ENCODE measurements at places on chromosomes 7 and 10.

GRCh38 chr10:124090601-124091209 lies 2.7 kb downstream of the CHST15 start:
- no peak for DNase-seq

- no peak for DNase-seq
These were observed 10.8 kb downstream of the PRKCQ start for GRCh38 chr10:6569259-6569658.

DNA sequence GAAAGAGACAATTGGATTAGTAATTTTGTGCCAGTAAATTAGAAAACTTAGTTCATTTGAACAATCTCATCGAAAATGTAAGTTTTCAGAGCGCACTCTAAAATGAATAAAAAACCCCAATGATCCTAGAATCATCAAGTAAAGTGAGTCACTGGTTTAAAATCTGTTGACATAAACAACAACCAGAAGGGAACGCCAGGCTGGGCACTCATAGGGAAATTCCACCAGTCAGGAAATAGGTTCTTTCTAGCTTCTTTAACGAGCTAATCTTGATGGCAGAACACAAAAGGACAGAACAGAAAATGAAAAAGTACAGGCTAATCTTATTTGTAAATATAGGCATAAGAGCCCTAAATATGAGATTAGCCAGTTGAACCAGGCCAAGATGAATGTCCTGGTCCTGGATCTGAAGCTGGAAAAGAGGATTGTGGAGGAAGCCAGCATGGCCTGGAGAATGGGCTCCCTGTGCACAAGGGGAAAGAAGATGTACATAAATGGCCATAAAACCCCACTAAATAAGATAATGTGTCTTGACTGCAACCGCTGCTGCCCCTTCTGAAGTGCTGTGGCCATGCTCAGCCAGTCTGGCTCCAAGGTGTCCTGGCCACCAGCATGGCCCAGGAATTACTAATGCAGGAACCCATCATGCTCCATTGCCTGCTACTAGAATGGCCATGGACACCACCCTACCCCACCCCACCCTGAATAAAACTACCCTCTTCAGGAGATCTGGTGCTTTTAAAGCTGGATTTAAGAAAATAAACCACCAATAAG lies 114.0 kb downstream of the WDFY4 start:
- no peak for DNase-seq

GRCh38 chr7:105376908-105377533 lies 11.7 kb downstream of the SRPK2 start:
- no peak for DNase-seq

DNA sequence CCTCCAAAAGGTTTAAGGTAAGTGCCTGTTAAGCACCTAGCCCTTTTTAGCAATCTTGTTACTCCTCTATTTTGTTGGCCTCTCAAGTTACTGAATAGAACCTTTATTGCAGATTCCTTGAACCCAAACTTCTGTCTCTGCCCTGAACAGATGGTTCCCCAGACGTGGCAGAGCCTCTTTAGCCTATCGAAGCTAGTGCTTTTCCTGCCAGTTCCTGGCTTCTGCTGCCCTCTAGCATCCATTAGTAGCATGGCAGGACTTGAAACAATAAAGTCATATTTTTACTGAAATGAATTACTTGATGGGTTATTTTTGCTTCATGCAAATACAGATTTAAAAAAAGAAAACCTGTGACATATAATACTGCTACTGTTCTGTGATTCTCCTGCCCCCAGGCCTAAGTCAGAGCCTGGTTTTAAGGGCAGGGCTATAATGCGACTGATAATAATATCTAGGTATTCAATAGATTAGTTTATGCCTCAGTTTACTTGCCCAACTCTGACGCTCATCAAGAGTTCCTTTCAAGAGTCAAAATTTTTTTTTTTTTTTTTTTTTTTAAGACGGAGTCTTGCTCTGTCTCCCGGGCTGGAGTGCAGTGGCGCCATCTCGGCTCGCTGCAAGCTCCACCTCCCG lies 84.3 kb upstream of the PHF14 start:
- no peak for DNase-seq

GRCh38 chr7:110130669-110131068 lies 960.3 kb upstream of the LRRN3 start:
- no peak for DNase-seq

- DNase-seq: no peak
These were observed 72.9 kb upstream of the NEBL start for GRCh38 chr10:20970044-20970443.

- no peak for DNase-seq
These were observed 34.0 kb upstream of the DKK1 start for GRCh38 chr10:52280051-52280450.

- DNase-seq: no peak
These were observed 21.6 kb upstream of the SAR1A start for GRCh38 chr10:70191972-70192305.

- no peak for DNase-seq
These were observed 585.8 kb downstream of the KCNMA1 start for GRCh38 chr10:77051837-77052236.

- DNase-seq: no peak
These were observed 841.2 kb upstream of the AUTS2 start for GRCh38 chr7:68756986-68757495.

DNA sequence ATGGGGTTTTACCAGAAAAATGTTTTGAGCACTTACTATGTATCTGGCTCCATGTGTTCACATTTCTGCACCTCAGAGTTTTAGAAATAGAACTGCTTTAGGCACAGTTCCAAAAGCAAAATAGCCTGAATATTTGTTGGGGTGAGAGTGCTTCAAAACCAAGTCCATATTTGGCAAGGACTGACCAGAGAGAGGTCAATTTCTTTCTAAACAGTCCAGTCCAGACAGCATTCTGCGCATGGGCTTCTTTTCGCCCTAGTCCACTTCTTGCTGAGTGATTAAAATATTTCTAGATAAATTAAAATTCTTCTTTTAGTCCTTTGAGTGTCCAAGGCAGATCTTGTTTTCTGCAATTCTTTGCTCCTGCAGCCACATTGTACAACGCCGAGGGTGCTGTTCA lies 427.0 kb downstream of the PHTF2 start:
- no peak for DNase-seq

DNA sequence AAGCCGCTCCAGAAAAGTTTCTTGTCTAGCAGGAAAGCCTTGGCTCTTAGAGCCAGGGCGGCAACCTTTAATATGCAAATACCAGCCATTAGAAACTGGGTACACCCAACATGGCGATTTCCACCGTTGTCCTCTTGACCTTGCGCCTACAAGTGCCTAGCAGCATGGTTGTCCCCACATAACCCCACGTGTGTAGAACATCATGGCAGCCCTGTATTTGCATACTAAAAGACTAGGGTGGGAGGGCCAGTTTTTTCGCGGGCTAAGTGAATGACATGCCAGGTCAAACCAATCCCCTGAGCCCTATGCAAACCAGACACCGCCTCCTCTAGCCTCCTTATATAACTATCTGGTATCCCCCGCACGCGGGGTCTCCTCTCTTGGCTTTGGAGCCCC lies 58.4 kb upstream of the FZD8 start:
- no peak for DNase-seq

- DNase-seq: no peak
These were observed 55.9 kb downstream of the DGKI start for GRCh38 chr7:137790828-137791227.

GRCh38 chr10:21726601-21727225 lies 192.7 kb downstream of the MLLT10 start:
- no peak for DNase-seq

- no peak for DNase-seq
These were observed 25.2 kb downstream of the GNAI1 start for GRCh38 chr7:80159802-80160201.

- no peak for DNase-seq
These were observed 14.1 kb upstream of the CSGALNACT2 start for GRCh38 chr10:43124094-43124521.

DNA sequence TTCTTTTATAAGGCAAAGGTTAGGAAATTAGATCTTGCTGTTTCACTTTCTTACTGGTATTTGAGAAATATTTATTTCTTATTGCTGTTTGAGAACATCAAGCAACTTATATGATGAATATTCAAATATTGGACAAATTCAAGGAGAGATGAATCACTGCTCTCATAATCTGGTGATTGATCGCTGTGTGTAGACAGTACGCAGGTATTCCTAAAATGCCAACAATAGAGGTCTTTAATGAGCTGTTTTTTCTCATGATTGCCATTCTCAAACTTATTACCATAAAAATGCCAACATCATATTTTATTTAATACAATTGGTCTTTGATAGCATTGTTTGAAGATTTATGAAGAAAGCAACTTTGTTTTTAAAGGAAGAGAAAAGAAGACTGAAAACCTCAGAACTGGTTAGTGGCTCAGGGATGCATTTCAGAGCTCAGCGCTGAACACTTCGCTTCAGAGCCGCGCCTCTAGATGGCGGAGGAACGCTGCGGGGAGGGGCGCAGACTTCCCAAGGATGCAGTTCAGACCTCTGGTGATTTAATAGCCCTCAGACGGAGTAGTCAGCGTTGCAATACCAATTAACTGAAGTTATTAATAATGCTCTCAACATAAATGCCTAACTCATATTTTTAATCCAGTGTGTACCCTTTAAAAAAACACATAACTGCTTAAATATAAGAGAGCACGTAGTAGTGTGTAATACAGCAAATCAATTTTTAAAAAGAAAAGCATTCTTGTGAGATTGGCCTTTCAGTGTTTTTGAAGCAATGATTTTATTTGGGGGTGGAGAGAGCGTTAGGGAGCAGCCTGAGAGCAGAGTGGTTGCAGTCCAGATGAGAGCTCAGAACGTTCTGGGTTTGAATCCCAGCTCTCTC lies 38.5 kb upstream of the STEAP4 start:
- DNase-seq: no peak

DNA sequence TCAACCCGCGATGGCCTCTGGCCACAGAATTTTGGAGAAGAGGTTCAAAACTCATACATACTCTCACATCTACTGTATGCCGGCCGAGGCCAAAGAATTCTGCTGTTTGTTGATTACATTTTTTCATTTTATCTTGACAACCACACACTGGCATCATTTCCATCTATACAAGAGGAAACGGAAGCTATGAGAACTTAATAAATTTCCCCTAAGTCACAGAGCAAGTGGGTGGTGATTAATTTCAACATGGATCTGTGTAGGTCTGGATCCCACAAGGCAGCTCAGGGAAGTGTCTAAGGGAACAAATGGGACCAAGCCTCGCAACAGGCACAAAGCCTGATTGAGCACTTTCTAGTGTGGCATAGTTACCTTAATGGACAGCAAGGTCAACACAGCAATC lies 18.0 kb downstream of the ELMO1 start:
- DNase-seq: no peak

DNA sequence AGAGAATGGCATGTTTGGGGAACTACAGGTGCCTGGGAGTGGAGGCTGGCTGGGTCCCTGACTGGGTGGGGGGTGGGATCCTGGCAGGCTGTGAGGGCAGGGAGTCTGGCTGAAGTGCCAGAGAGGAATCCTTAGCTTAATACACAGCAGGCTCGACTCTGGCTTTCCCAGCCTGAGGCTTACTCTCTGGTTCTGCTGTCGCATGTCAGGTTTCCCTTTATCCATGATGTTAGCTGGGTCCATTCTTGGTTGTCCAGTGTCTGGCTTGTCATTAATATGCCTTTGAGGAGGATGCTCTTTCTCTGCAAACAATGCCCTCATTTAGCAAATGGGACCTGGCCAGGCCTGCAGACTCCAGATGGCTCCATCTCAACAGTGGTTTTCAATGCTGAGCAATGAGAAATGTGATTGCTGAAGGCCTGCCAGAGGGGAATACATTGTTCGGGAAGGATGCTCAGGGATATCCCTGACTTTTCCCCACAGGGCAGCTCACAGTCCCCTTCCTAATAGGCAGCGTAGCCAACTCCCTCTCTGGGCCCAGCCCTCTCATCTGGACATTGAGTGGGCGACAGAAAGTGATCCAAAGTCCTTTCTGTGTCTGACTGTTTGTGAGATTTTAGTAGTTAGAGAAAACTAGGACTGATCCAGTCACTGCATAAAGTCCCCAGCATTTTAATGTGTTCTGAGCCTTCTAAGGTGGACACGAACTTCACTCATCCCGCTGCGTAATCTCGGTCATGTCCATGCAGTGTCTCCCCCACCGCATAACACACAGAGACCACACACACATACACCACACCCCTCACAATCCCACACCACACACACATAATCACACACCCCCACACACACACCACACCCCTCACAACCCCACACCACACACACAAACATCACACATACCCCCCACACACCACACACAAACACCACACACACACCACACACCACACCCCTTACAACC lies 124.9 kb downstream of the ANLN start:
- no peak for DNase-seq

DNA sequence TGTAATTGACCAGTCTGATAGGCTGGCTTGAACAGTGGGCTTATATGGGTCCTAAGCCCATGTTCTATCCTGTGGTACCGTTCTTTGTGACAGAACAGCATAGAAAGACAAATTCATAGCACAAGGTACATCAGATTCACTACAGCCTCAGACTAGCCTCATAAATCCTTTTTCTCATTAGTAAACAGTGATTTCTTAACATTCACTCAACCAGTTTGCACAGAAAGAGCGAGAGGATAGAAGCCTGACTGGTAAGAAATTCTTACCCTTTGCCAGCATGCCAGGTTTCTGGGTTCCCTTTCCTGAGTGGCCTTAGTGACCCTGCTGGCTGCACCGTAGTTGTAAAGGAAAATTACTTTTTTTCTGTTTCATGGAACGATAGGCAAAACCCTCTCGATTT lies 412.1 kb downstream of the SH2D4B start:
- DNase-seq: no peak

GRCh38 chr10:97932932-97933530 lies 83.4 kb downstream of the GOLGA7B start:
- no peak for DNase-seq

DNA sequence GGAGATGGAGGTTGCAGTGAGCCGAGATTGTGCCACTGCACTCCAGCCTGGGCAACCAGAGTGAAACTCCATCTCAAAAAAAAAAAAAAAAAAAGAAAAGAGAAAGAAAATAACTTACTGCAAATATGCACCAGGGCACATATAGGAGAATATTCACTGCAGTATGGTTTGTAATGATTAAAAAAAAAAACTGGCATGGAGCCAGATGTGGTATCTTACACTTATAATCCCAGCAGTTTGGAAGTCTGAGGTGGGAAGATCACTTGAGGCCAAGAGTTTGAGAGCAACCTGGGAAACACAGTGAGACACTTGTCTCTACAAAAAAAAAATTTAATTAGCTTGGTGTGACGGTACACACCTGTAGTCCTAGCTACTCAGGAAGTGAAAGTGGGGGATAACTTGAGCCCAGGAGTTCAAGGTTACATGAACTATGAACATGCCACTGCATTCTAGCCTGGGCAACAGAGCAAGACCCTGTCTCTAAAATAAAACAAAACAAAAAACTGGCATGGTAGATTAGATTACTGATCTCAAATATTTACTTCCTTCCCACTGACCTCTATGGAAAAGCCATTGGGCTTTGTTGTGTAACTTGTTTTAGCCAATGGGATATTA lies 85.6 kb downstream of the MICU1 start:
- DNase-seq: no peak
